ENCODE measurements at places on chromosomes 16 and 17.

- no peak for DNase-seq
Measured at GRCh38 chr16:58866935-58867334, 132.8 kb upstream of the GOT2 start.

DNA sequence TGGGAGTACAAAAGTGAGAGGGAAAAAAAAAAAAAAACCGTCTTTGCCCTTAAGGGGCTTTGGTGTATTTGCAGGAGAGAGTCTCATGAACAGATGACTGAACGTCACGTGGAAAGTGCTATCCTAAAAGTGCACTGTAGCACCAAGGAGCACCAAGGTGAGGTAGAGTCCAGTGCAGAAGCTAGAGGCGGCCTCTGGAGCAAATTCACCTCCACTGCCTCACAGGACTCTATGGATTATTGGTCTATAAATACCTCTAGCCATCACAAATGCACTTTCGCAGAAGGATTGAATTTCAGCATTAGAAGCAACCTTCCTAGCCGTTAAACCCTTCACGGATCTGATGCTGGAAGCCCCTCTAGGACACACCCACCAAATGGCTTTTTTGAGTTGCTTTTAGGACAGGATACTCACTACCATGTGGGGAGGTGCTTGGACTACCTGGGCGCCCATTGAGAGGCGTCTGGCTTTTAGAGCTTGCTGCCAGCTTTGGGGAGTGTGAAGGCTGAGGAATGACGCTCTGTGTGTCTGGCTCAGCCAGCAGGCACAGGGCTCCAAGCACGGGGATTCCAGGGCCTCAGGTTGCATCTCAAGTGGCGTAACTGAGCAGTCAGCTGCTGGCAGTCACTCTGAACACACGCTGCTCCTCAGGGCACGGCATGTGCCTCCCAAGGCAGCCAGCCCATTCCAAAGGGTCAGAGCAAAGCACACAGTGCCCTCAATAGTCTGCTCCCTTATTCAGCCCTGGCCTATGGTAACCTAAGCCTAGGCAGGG, 52.7 kb downstream of the CDRT4 start:
- DNase-seq: no peak

- DNase-seq: peak; percentile 42
Measured at GRCh38 chr17:39667945-39668924, at the start of gene PNMT. PNMT (plus strand) TSS chr17:39668453; CDS start chr17:39668476, 23 bp downstream.

- DNase-seq: no peak
Measured at GRCh38 chr16:16997349-16997748, 473.4 kb downstream of the XYLT1 start.

- DNase-seq: no peak
Measured at GRCh38 chr16:53111078-53111791, 56.4 kb downstream of the CHD9 start.

DNA sequence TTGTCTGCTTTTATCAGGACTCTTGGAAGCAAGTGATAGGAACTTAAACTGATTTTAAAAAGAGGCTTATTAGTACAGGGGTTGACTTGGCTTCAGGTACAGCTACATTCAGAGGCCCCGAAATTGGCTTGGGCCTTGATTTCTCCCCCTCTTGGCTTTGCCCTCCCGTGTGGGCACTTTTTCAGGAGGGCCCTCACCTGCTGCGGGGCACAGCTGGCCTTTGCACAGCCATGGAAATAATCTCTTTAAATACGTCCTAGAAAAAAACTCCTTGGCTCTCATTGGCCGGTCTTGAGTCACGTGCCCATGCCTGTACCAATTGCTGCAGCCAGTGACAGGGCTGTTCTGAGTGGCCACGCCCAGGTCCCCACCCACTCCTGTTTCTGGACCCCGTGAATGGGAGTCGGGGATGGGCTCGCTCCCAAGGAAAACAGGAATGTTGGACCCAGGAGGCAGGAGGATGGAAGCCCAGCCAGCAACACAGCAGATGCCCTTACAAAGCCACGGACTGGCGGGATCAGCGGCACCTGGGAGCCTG, 15.0 kb downstream of the CA5A start:
- DNase-seq: peak; percentile 96

DNA sequence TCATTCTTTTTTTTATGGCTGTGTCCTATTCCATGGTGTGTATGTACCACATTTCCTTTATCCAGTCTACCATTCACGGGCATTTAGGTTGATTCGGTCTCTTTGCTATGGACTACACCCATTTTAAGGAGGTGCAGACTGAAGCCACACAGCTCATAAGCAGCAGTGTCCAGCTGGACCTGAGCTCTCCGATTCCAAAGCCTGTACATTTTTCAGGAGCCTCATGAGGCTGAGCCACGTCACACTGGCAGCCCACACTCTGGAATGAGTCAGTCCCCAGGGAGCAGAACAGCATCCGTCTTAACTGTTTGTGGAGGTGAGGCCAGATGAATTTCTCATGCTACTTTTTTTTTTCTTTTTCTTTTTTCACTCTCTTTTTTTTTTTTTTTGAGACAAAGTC, 116.1 kb downstream of the C16orf95 start:
- no peak for DNase-seq

DNA sequence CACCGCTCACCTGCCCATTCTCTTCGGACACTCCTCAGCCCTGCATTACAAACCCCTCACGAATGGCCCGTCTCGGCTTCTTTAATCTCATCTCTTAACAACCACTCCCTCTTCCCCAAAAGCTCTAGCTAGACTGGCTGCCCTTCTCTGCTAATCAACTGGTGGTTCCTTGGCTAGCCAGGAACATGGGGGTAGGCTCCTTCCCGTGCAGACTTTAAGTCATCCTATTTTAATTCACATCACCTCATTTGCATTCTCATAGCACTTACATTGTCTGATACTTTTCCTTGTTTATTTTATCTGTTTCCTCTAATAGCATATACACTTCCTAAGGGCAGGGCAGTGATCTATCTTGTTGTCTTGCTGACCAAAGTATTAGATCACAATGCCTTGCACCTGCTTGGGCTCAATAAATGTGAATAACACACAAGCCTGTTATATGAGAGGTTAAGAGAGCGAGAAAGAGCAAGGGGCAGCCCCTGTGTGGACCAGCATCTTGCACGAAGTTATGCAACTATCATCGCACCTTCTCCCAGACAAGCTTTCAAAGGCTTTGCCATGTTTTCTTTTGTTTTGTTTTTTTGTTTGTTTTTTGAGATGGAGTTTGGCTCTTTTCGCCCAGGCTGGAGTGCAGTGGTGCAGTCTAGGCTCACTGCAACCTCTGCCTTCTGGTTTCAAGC, 9.8 kb downstream of the TP53 start:
- no peak for DNase-seq

DNA sequence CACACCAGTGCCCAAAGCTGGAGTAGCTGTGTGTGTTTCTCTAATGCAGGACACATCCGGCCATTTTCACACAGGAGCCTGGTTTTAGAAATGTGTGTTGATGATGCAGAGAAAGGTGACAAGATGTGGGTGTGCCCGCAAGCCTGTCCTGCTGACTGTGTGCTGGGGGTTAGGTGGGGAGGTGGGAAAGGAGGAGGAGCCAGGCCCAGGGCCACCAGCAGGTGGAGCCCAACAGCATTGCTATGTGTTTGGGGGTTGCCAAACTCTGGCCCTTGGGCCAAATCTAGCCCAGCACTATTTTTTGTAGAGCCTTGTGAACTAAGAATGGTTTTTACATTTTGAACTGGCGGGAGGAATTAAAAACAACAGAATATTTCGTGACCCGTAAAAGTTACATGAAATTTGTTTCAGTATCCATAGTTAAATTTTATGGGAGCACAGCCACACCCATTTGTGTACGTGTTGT, 61.7 kb upstream of the LGALS9 start:
- no peak for DNase-seq

- no peak for DNase-seq
Measured at GRCh38 chr17:68344701-68345136, 53.4 kb downstream of the ARSG start.

DNA sequence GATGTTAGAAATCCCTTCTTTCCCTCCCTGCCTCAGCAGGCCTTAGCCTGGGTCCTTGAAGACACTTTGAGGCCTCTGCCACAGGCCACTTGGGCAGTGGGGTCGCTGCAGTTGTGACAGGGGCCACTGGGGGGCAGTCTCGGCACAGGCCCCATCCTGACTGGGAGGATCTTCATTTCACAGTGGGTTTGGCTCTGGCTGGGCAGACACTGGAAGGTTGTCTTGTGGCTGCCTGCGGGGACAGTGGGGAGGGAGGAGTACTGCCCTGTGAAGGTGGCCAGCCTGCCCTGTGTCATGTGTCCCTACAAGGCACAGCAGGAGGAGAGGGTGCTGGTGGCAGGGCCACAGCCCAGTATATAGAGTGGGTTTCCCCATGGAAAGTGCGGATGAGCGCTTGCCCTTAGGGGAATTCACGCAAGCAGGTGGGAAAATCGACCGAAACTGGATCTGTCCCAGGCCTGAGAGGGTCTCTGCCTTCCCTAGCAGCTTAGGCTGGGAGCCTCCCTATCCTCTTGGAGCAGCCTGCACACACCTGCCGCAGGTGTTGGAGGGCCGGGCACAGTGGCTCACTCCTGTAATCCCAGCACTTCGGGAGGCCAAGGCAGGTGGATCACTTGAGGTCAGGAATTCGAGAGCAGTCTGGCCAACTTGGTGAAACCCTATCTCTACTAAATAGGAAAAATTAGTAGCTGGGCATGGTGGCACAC, 28.8 kb downstream of the GINS2 start:
- DNase-seq: peak; percentile 64

DNA sequence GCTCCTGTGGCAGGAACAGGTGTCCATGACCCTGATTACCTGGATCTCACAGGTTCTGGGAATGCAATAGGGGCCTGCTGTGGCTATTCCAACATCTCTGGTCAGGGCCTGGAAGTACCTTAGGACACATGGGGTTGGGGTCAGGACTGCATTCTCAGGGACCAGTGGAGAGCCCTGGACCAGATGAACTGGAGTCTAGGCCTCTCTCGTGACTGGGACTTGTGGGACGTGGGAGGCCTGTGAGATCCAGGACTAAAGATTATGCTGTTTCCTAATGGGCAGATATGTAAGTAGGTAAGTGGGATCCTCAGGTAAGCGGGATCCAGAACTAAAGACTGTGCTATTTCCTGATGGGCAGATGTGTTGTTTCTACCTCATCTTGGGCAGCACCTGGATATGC, 16.2 kb upstream of the CD300A start:
- no peak for DNase-seq

- no peak for DNase-seq
Measured at GRCh38 chr16:82848013-82848412, 221.2 kb downstream of the CDH13 start.

GRCh38 chr17:63116228-63116627, 150.2 kb downstream of the TANC2 start:
- DNase-seq: no peak

GRCh38 chr17:51000835-51001638, 119.6 kb downstream of the SPAG9 start:
- peak; percentile 55 for DNase-seq

DNA sequence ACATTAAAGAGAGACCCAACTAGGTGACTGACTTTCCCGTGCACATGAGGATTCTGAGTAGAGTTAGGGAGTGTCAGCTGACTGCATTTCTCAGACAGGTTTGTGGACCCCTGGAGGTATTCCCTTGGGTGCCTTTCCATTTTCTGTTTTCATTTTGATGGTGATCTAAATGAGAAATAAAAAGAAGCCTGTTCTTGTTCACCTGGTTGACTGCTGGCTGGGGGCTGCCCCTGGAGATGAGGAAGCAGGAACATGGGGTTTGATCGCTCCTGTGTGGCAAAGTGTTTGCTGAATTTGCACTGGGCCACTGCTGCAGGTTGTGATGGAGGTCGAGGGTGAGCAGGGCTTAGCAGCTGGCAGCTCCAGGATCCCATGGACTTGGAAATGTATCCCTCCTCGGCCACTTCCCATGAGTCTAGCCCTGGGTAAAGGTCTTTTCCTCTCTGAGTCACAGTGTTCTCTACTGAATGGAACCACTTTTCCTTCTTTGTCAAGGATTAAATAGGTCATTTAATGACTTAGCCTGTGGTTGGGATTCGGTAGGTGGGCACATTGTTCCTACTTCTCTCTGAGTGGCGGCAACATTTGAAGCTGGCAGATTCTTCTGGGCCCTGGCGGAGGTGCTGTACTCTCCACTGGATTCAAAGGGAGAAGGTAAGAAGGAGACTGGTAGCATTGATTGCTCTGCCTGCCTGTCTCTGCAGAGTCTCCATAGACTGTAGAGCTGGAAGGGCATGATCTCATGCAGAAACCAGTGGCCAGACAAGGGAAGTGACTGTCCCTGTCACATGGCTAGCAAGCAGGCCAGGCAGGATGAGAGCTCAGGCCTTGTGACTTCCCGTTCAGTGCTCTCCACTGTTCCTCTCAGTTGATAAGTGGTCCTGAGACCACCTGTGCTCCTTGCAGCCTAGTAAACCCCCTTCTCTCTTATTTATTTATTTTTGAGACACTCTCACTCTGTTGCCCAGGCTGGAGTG, 17.9 kb downstream of the SNX29 start:
- no peak for DNase-seq

- no peak for DNase-seq
Measured at GRCh38 chr17:76704805-76705204, 6.0 kb downstream of the MXRA7 start.

DNA sequence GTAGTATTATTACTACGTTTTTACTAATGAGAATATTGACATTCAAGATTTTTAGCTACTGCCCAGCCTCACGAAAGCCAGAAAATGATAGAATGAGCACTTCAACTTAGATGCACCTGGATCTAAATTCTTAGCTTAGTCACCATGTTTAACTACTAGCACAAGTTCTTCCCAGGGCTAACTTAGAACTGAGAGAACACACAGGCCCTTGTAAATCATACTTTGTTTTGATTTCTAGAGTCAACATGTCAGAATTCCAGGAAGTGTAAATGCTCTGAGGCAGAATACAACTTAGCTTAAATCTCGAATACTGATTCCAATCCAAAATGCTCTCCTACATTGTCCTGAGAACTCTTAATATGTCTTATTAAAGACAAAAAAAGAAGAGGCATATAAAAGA, 6.8 kb upstream of the ACSM1 start:
- DNase-seq: no peak

DNA sequence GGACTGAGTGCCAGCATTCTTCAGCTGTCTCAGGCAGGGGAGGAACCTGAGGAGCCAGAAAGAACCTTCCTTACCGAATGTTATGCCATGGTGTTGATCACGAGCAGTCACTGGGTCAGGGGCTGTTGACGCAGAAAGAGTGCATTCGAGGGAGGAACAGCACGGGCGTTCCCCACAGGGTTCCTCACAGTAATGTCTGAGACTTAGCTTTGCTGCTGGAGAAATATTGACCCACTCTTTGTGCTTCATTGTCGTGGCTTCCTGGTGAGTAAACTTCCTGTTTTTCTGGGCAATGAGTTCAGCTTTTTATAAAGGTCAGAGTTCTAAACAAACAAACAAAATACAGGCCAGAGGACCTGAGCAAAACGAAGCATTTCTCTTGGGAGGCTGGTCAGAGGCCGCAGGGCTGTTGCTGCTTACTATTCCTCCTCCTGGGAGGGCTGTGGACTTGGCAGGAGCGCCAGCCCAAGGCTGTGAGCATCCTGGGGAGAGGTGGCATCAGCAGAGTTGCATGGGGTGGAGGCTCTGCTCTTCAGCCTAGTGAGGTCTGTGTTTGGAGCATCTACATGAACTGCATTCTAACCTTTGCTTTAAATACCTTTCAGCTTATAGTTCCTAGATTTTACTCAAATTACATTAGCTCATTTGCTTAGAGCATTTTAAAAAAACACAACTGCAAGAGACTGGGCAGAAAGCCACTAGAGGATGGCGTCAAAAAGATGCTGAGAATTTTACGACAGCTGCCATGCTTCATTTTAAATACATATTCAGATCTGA, 143.1 kb upstream of the CACNG5 start:
- no peak for DNase-seq

Data from SHP77 (cell line).